ENCODE measurements at places on chromosomes 6 and 20.

GRCh38 chr6:38806271-38806670 is 91.2 kb downstream of the DNAH8 start:
- DNase-seq: no peak

- DNase-seq: no peak
These were observed 248.8 kb downstream of the TFAP2A start for GRCh38 chr6:10166031-10166430.

GRCh38 chr6:15993716-15994228 is 135.1 kb upstream of the MYLIP start:
- DNase-seq: no peak

- no peak for DNase-seq
These were observed 10.9 kb upstream of the SLC22A3 start for GRCh38 chr6:160337301-160337700.

GRCh38 chr20:33119725-33120720 is 40.6 kb downstream of the BPIFB4 start:
- no peak for DNase-seq

GRCh38 chr6:135703621-135704020 is 147.9 kb upstream of the PDE7B start:
- no peak for DNase-seq

DNA sequence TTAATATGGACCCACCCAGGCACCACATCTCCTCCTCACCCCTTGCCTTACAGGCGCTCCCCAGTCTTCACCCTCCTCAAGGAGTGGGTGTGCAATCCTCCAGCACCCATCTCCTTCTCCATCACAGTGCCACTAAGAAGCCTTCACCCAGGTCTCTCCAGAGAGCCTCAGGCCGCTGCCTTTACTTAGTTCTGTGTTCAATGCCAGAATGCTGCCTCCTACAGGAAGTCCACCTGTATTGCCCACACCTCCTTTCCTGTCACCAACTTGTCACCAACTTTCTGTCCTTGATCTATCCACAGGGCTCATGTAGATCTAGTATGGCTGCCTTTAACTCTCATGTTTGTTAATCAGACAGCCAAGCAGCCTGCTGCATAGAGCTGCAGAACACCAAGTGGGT is 586 bp upstream of the LST1 start:
- no peak for DNase-seq

- no peak for DNase-seq
These were observed 127.2 kb downstream of the PLCB4 start for GRCh38 chr20:9196110-9196509.

- no peak for DNase-seq
These were observed 45.8 kb upstream of the PNRC1 start for GRCh38 chr6:89034586-89035251.

GRCh38 chr6:146028252-146028795 is 538 bp upstream of the GRM1 start:
- DNase-seq: peak; percentile 60

DNA sequence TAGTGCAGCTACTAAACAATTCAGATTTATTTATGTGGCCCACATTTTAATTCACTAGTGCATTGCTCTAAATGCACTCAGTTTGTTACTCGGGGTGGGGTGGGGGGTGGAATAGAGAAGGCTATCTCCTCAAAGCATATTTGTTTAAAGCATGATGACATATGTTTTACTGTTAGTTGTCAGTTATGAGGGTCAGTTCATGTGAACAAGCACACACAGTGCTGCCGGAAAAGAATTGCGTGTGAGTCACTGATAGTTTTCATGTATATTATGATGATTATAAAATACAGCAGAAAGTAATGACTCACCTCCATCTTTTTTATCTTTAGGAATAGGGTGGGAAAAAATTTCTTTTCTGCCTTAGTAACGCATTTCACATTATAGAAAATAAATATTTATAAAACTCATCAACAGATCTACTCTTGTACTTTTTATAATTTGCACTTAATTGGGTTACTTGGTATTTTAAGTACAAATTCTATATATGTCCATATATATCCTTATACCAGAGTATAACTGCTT is 42.2 kb upstream of the STXBP5 start:
- no peak for DNase-seq

- no peak for DNase-seq
These were observed 236.1 kb downstream of the KCNQ5 start for GRCh38 chr6:72857791-72858585.

GRCh38 chr6:40937491-40937890 is 101.5 kb downstream of the UNC5CL start:
- no peak for DNase-seq

DNA sequence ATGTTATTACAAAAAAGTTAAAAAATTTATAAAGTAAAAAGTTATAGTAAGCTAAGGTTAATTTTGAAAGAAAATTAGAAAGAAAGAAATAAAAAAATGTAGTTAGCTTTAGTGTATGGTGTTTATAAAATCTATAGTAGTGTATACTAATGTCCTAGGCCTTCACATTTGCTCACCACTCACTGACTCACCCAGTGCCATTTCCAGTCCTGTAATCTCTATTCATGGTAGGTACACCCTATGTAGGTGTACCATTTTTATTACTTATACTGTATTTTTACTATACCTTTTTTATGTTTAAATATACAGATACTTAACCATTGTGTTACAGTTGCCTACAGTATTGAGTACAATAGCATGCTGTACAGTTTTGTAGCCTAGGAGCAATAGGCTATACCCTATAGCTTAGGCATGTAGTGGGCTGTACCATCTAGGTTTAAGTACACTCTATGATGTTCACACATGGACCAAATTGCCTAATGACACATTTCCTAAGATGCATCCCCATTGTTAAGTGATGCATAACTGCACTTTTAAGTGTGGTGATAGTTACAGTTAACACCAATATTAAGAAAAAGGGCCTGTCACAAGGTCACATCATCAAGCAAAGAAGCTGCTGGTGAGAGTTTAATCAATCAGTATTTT is 8.0 kb downstream of the CD2AP start:
- no peak for DNase-seq

DNA sequence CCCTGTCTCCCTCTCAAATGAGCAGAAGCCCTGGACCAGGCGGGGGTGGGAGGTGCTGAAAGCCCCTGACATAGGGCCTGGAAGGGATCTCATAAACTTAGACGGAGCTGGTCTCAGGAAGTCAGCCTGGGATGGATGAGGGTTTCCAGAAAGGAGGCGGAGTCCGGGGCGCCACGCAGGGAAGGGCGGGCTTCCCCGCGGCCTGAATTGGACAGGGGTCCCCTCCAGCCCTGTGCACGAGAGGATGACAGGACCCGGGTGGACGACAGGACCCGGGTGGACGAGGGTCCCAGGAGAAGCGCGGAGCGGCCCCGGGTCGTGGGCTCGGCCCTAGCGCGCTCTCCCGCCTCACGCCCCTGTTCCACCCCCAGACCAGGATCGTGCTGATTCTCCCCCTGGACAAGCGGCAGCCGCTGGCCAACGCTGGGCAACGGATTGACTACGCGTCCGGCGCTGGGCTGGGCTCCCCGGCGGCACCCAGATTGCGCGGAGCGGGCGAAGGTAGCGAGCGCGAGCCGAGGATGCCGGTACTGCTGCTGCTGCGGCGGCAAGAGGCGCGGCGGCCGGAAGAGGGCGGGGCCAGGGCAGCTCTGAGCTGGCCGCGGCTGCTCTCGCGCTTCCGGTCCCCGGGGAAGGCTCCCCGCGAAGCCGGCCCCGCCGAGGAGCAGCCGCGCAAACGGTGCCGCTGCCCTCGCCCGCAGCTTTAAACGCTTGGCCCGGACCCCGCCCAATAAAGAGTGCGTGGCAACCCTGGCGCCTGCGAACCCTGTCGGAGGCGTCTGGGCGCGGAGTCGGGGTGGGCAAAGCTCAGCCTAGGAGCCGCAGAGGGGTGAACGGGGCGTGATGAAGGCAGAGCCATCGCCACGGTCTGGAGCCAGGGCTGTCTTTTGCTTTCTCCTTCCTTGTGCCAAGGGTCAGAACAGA is 1.3 kb downstream of the C20orf144 start:
- peak; percentile 93 for DNase-seq

- no peak for DNase-seq
These were observed 235.0 kb downstream of the HTR1B start for GRCh38 chr6:77228279-77228678.

DNA sequence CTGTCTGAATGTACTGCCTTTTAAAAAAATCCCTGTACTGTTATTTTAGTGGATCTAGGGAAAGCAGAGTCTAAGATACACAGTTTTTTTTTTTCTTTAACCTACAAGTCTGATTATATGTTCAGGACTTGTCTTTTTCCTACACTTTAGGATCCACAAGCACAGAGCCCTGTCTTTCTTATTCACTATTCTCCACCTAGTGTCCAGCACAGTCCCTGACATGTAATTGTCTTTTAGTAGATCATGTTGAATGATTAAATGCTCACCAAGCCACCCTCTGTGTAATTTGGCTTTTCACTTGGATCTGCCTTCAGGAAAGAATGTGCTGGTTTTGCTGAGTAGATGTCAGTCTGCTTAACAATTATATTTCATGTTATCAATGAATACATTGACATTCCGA is 35.8 kb upstream of the YWHAB start:
- no peak for DNase-seq

- DNase-seq: no peak
These were observed 74.0 kb downstream of the UNC5CL start for GRCh38 chr6:40965046-40965445.

DNA sequence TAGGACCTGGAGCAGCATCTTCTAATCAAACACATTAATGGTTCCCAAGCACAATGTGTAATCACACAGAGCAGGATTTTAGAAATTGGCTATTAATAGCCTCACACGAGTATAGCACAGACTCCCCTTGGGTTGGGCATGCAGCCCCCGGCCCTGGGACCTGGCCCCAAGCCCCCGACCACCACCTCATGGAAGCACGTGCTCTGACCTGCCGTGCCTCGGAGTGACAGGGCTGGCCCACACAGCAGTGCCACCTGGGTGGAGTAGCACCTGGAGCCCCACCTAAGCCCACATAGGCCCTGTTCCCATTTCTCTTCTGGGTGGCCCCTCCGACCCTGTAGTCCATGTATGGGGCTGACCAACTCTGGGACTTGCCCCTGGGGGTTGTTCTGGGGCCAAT is 171.8 kb downstream of the TTLL2 start:
- no peak for DNase-seq

DNA sequence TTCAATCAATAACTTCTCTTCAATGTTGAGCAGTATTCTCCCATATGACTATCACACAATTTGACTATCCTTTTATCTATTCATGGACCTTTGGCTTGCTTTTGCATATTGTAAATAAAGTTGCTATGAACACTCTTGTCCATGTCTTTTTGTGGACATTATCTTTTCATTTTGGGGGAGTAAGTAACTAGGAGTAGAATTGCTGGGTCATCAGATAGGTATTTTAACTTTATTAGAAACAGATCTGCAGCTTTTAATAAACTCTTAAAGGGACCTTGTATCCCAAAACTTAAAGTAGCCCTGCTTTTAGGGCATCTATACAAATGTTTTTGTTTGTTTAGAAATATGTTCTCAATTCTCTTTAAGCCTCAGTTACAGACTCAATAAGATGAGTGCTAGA is 614.2 kb upstream of the CITED2 start:
- no peak for DNase-seq

GRCh38 chr6:24659561-24659960 is 7.1 kb downstream of the TDP2 start:
- DNase-seq: no peak

- DNase-seq: no peak
These were observed 7.5 kb upstream of the LY86 start for GRCh38 chr6:6581054-6581453.

GRCh38 chr20:15570156-15570555 is 1003.1 kb downstream of the KIF16B start:
- DNase-seq: no peak

DNA sequence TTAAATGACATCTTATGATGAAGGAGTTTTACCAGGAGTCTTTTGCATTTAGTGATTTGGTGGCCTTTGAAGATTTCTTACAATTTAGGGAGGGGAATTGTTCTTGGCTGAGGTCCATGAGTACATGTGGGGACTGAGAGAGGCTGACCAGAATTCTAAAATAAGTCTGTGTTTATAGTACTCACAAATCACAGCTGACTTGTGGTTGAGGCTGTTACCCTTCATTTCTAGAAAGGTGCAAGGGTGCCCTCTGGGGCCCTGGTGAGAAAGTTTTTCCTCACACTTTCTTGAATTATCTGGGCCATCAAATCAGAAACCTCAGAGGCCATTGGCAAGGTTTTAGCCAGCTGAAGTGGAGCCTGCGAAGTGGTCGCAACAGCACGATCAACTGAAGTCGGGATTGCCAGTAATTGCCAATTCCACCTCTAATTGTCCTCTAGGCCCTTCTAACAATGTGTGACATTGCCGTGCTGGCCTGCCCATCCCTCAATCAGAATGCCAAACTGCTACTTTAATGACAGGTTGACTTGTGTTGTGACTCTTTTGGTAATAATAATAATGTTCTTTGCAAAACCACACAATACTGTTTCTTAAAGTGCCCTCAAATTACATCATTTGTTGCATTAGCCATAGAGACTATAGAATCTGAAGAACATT is 221.6 kb downstream of the OGFRL1 start:
- no peak for DNase-seq

GRCh38 chr6:141463237-141463977 is 669.3 kb upstream of the GJE1 start:
- DNase-seq: no peak

GRCh38 chr6:80060774-80061173 is 45.7 kb upstream of the BCKDHB start:
- DNase-seq: no peak
